Activated CD4-positive, alpha-beta T cell treated with anti-CD3 and anti-CD28 coated beads, Interleukin-2, amount 10 ng/mL, durations not matched to agents 24 days and 14 days (primary cell): ENCODE measurements at places on chromosomes 3 and 15. TPM values are rescaled to one million over a fixed set of nuclear protein-coding genes. Genes with fewer than 3 reads are reported as not detected.

DNA sequence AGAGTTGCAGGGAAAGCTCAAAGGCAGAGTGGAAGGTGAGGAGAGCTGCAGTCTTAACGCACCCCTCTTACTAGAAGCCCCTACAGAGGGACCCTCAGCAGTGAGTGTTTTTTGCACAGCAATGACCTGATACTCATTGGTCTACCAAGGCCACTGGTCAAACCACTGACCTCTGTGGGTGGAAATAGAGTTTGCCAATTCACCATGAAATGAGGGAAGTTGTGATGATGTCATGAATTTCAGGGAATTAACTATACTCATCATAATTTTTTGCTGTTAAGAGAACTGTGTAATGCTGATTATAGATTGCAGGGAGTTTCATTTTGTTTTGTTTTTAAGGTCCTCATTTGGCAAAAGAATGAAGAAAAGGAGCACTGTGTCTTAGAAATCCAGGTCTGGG, 101.7 kb upstream of the SMAD3 start:
- no peak for DNase-seq
- H3K4me3 ChIP-seq: no peak overlapping the region
- H3K4me1 ChIP-seq: no peaks in the 10 kb centered on the region
- peaks cover 11% of the 10 kb centered on the region for H3K27me3 ChIP-seq

DNA sequence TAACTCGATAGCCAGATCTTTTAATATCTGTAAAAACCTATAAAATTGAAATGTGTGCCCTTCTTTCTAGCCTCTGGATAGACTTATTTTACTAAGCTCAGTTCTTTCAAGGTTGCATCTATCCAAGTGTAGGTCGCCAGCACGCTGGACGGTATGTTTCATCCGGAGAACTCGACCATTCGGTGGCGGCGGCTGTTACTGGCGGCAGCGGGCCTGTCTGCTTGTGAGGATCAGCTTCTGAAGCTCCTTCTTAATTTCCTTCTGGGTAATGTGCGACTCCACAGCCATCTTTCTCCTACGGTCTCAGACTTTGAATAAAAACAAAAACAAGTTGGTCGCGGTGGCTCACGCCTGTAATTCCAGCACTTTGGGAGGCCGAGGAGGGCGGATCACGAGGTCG, 4.1 kb downstream of the PP2D1 start:
- no peak overlapping the region for H3K4me3 ChIP-seq
- H3K36me3 ChIP-seq: no peaks in the 10 kb centered on the region
- no peaks in the 10 kb centered on the region for H3K27me3 ChIP-seq
- H3K27ac ChIP-seq: no peak overlapping the region
- no peaks in the 10 kb centered on the region for H3K4me1 ChIP-seq

The THRB gene
- not detected in 2 replicates for total RNA-seq

DNA sequence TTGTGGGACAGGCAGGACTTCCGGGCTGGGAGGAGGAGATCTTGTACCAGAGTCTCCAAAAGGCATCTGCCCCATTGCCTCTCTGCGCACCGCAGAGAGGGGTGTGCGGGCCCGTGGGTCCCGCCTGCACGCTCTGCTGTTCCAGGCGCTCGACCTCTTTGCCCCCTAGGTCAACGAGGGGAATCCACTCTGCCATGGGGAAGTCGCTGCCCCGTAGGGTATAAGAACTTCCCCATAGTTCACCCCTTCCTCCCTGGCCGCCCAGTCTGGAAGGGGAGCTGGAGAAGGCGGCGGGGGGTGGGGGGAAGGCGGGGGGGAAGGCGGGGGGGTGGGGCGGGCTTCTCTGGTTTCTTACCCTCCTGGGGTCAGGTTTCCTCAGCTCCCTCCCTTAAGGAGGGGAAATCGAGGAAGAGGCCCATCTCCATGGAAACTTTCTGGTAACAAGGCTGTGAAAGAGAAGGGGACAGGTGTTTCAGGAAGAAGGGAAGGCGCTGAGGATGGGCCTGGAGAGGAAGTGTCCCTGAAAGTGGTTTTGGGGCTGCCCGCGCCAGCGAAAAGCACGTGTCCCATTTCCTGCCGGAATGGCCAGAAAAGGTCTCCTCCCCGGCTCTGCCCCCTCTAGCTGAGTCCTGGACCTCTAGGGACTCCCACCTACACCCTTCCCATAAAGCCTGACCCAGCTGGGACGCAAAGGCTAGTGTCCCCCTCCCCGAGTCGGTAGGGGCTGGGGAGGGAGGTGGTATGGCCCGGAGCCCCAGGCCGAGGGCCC, 27.5 kb downstream of the NR1I2 start:
- H3K4me1 ChIP-seq: peaks cover 7% of the 10 kb centered on the region
- no peak for DNase-seq
- H3K36me3 ChIP-seq: no peaks in the 10 kb centered on the region
- H3K27ac ChIP-seq: peak overlapping the region; percentile 64
- peaks cover 7% of the 10 kb centered on the region for H3K27me3 ChIP-seq
- H3K4me3 ChIP-seq: peak overlapping the region; percentile 79

The EHHADH gene
- 2.1 and 2.4 TPM in 2 replicates for total RNA-seq

The SYNPR gene
- total RNA-seq: not detected in 2 replicates

The C3orf20 gene
- total RNA-seq: 0.19 and 0.28 TPM in 2 replicates

DNA sequence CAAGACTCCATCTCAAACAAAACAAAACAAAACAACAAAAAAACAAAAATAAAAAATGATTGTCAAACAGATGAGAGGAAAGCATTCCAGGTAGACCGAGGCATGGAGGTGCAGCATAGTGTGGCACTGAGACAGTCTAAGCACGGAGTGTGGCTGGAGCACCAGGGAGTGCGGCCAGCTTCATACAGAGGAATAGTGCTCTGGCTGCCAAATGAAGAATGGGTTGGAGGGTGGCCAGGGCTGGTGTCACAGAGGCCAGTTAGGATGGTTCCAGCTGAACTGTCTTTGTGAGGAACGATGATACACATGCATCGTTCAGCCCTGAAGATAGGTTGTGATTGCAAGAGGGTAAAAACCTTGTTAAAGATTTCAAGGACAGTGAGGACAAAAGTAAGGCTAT, 28.3 kb downstream of the MITF start:
- no peak overlapping the region for H3K4me3 ChIP-seq
- H3K36me3 ChIP-seq: no peaks in the 10 kb centered on the region
- H3K4me1 ChIP-seq: peaks cover 2% of the 10 kb centered on the region
- no peak overlapping the region for H3K27ac ChIP-seq
- no peaks in the 10 kb centered on the region for H3K27me3 ChIP-seq

DNA sequence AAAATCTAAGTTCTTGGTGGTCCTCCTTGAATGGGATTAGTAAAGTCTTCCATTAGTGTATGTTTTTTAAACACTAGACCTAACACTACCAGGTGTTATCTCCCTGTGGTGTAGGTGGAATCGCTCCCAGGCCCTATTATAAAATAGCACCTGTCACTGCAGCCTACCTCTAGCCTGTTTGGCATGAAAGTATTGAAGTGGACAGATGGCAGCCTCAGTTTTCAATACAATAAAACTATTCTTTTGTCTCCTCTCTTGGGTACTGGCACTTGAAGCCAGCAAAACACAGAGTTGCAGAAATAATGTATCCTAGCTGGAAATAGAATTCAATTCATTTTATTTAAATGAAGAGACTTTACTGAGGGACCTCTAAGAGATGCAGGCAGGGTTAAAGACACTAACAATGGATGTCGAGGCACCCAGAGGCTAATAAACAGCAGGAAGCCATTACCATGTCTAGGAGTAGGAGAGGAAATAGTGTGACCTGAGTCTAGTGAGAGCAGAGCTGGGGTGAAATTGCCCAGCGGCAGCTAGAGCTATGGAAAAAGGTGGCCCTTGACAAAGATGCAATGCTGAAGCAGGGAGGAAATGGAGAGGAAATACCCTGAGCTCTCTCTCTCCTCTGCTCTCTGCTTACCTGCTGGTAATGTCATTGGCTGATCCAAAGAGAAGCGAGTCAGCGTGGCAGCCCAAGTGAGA, 49.1 kb upstream of the TMEM158 start:
- no peak overlapping the region for H3K4me3 ChIP-seq
- DNase-seq: no peak
- H3K4me1 ChIP-seq: no peaks in the 10 kb centered on the region
- no peaks in the 10 kb centered on the region for H3K36me3 ChIP-seq

- no peak overlapping the region for H3K27ac ChIP-seq
- H3K27me3 ChIP-seq: peaks cover 2% of the 10 kb centered on the region
- DNase-seq: no peak
- no peak overlapping the region for H3K4me3 ChIP-seq
- no peaks in the 10 kb centered on the region for H3K36me3 ChIP-seq
Observed at GRCh38 chr3:49657208-49657915, 16.8 kb upstream of the APEH start.

The ULK3 gene
- 52.6 and 57.3 TPM in 2 replicates for total RNA-seq

The AP3B2 gene
- not detected in 2 replicates for total RNA-seq

DNA sequence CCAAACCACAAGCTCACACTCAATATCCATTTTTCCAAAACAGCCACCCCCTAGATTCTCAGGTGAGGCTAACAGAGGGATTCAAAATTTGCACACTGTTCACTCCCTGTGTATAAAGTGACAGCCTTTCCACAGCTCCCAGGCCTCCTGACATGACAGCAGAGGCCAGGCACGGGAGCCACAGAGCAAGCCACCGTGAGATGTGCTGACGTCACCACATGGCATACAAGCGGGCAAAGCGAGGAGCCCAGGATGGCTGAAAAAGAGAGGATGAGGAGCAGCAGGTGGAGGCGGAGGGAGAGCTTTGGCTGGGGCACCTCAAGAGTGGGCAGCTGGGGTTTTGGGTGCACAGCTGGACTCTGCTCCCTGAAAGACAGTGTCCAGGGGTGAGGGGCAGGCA, 27.1 kb downstream of the EHD4 start:
- H3K27ac ChIP-seq: no peak overlapping the region
- peaks cover 23% of the 10 kb centered on the region for H3K4me1 ChIP-seq
- no peak overlapping the region for H3K4me3 ChIP-seq
- H3K27me3 ChIP-seq: no peaks in the 10 kb centered on the region

- H3K4me1 ChIP-seq: no peaks in the 10 kb centered on the region
- peaks cover 5% of the 10 kb centered on the region for H3K27me3 ChIP-seq
- no peak overlapping the region for H3K4me3 ChIP-seq
- no peak overlapping the region for H3K27ac ChIP-seq
- DNase-seq: no peak
Observed at GRCh38 chr15:68410466-68411342, 21.3 kb downstream of the ITGA11 start.

The USP4 gene
- total RNA-seq: 94.0 and 96.9 TPM in 2 replicates

- H3K4me1 ChIP-seq: peaks cover 10% of the 10 kb centered on the region
- no peak for DNase-seq
- no peaks in the 10 kb centered on the region for H3K27me3 ChIP-seq
- H3K36me3 ChIP-seq: no peaks in the 10 kb centered on the region
- no peak overlapping the region for H3K4me3 ChIP-seq
- no peak overlapping the region for H3K27ac ChIP-seq
Observed at GRCh38 chr3:71153713-71154112, 429.8 kb downstream of the FOXP1 start.

DNA sequence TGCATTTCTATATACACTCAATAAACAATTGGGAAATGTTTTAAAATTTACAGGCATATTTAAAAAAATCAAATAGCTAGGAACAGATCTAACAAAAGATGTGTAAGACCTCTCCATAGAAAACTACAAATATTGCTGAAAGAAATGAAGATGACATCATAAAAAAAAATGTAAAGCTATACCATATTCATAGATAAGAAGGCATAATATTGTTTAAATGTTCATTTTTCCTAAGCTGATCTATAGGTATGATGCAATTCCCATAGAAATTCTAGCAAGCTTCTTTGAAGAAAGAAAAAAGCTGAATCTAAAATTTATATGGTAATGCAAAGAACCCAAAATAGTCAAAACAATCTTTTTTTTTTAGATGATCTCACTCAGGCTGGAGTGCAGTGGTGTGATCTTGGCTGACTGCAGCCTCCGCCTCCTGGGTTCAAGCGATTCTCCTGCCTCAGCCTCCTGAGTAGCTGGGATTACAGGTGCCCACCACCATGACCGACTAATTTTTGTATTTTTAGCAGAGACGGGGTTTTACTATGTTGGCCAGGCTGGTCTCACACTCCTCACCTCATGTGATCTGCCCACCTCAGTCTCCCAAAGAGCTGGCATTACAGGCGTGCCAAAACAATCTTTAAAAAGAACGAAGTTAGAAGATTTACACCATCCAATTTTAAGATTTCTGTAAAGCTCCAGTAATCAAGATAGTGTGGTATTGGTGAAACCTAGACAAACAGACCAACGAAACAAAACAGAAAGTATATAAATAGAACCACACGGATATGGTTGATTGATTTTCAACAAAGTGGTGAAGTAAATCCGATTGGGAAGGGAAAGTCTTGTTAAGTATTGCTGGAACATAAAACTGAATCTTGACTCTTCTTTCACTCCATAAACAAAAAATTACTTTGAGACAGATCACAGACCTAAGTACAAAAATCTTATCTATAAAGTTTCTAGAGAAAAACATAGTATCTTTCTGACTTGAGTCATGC, 6.3 kb upstream of the BHLHE40 start:
- H3K4me3 ChIP-seq: no peak overlapping the region
- no peaks in the 10 kb centered on the region for H3K27me3 ChIP-seq
- H3K27ac ChIP-seq: peak overlapping the region; percentile 37
- H3K36me3 ChIP-seq: peaks cover 43% of the 10 kb centered on the region
- DNase-seq: no peak

DNA sequence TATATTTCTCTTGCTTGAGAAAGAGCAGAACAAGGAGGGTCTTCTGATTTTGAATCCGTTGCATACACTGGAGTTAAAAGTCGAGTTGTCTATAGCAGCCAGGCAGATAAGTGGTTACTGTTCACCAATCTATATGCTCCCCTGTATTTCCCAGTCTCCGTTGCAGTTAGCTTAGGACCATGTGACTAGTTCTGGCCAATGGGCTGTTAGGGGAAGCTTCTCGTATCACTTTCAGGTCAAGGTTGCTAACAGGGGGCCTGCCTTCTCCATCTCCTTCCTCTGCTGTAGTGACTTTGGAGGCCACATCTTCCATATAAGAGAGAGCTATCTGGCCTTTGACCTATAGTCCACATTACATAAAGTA, 188.5 kb upstream of the KBTBD8 start:
- H3K36me3 ChIP-seq: no peaks in the 10 kb centered on the region
- no peaks in the 10 kb centered on the region for H3K4me1 ChIP-seq

The CCDC39 gene
- total RNA-seq: not detected in 2 replicates

- no peaks in the 10 kb centered on the region for H3K4me1 ChIP-seq
- H3K27me3 ChIP-seq: no peaks in the 10 kb centered on the region
Observed at GRCh38 chr3:5891711-5892110, 704.2 kb downstream of the EDEM1 start.

The MORC1 gene
- not detected in 2 replicates for total RNA-seq

The PDZRN3 gene
- not detected in 2 replicates for total RNA-seq

- no peaks in the 10 kb centered on the region for H3K4me1 ChIP-seq
- H3K36me3 ChIP-seq: no peaks in the 10 kb centered on the region
- DNase-seq: no peak
Observed at GRCh38 chr3:80559701-80560100, 791.9 kb upstream of the ROBO1 start.

GRCh38 chr3:173841334-173841733, 443.8 kb downstream of the NLGN1 start:
- H3K36me3 ChIP-seq: no peaks in the 10 kb centered on the region
- no peaks in the 10 kb centered on the region for H3K27me3 ChIP-seq
- H3K4me3 ChIP-seq: no peak overlapping the region
- H3K4me1 ChIP-seq: no peaks in the 10 kb centered on the region
- no peak overlapping the region for H3K27ac ChIP-seq

- DNase-seq: no peak
- peak overlapping the region; percentile 2 for H3K4me3 ChIP-seq
- H3K4me1 ChIP-seq: peaks cover 34% of the 10 kb centered on the region
- peaks cover 54% of the 10 kb centered on the region for H3K36me3 ChIP-seq
Observed at GRCh38 chr15:64158363-64159134, 4.3 kb downstream of the PPIB start.
